ENCODE measurements at places on chromosomes 12 and 14.

DNA sequence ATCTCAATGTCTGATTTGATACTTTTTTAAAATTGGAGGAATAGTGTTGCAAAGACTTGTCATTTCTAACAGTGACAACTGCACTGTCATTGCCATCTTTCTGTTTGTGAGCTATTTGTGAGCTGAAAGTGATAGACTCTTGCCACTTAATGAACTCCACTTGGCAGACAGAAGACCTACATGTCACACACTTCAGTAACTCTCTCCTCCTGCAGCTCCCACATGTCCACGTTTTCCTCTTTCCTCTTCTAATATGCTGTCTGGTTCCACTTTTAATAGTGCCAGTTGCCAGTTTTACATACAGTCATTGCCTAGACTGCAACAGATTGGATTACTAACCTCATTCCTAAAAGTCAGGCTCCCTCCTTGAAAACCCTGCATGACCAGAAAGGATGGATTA, 121.5 kb downstream of the CAPZA3 start:
- DNase-seq = no peak

DNA sequence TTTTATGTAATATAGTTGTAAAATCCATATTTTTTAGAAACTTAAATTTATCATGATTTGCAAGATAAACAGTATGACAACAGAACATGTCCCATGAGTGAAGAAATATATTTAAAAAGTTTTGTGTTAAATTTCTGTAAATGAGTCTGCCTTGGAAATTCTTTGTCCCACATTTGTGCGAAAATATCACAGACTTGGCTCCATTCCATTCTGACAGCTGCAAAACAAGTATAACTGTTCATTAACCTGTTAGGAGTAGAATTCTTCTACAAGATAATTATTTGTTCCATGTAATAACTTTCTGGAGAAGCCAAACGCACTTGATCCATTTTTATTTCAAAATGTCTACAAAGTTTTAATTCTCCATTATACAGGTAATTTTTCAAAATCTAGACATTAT, 37.9 kb downstream of the MDM1 start:
- DNase-seq = no peak

DNA sequence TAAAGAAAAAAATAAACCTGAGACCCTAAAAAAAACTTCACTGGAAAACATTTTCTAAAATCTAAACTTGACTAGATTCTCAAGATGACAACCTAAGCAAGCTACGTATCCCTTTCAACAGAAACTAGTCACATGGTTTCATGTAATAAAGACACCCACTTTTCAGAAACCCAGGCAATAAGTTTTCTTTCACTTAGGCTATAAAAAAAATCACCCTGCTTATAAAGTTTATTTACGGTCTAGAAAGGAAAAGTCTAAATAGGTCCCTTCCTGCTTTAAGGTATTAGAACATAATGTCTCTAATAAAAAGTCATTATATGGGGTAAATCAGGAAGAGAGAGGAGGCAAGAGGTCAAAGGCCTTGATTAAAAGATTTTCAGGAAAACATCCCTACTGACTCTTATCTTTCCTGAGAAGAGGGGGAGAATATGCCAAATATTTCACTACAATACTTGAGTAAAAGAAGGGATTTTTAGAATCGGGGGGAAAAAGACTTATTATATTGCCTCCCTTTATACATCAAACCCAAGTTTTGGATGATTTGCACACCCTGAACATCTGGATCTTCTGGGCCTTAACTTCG, 9.5 kb downstream of the CLIP1 start:
- no peak for DNase-seq

DNA sequence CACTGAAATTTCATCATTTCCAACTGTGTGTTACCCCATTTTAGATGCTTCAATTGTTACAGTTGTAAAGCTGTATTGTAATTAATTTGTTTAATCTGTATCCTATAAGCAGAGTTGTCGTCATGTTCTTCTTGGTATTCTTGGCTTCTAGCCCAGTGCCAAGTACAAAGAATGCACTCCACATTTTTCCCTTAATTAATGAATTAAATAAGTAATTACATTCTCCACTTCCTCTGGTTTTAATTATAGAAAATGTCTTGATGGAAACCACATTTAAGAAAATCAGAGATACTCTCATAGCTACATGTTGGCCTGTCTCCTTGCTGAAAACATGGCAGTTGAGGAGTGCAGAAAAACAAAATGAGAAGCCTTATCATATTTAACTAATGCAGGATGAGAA, 746 bp downstream of the DNAI7 start:
- DNase-seq = no peak

- no peak for DNase-seq
Observed at GRCh38 chr12:98893126-98893674, 248.1 kb downstream of the APAF1 start.

GRCh38 chr12:29270446-29270845, 110.5 kb downstream of the ERGIC2 start:
- DNase-seq = no peak

GRCh38 chr12:52035926-52036325, 15.3 kb upstream of the NR4A1 start:
- no peak for DNase-seq

- no peak for DNase-seq
Observed at GRCh38 chr14:67763158-67763822, 53.1 kb downstream of the ZFYVE26 start.

DNA sequence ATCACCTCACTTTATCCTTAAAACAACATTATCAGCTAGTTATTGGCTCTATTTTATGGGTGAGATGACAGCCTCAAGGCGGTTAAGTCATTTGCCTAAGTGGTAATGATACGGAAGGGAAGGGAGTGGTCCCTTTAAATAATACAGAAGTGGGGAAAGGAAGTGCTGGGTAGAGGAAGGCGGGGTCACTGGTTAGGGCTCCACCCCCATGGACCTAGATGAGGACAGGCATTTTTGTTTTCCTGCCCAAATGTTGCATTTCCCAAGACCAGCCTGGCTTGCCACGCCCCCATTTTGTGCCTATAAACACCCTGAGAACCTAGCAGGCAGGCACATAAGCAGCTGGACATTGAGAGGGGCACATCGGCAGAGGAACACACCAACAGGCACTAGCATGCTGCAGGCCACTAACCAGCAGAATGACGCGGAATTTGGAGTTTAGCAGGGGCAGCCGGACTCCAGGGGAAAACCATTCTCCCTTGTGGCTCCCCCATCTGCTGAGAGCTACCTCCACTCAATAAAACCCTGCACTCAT, 100.9 kb downstream of the EPS8 start:
- peak; percentile 65 for DNase-seq

GRCh38 chr14:32724867-32725471, 213.7 kb upstream of the NPAS3 start:
- DNase-seq = no peak

DNA sequence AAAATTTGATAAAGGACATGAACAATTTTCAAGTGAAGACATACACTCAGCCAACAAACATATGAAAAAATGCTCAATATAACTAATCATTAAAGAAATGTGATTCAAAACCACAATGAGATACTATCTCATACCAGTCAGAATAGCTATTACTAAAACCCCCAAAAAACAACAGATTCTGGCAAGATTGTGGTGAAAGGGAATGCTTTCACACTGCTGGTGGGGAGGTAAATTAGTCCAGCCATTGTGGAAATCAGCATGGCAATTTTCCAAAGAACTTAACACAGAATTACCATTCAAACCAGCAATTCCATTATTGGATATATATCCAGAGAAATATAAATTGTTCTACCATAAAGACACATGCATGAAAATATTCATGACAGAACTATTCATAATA, 18.7 kb upstream of the TAS2R14 start:
- no peak for DNase-seq

All from GF-D8 (cell line).